ENCODE measurements at places on chromosomes 13 and 19.

- DNase-seq: no peak
These were observed 195.8 kb upstream of the KLF12 start for GRCh38 chr13:74329962-74330361.

GRCh38 chr19:52659013-52659412 lies 20.9 kb upstream of the ZNF83 start:
- no peak for DNase-seq

DNA sequence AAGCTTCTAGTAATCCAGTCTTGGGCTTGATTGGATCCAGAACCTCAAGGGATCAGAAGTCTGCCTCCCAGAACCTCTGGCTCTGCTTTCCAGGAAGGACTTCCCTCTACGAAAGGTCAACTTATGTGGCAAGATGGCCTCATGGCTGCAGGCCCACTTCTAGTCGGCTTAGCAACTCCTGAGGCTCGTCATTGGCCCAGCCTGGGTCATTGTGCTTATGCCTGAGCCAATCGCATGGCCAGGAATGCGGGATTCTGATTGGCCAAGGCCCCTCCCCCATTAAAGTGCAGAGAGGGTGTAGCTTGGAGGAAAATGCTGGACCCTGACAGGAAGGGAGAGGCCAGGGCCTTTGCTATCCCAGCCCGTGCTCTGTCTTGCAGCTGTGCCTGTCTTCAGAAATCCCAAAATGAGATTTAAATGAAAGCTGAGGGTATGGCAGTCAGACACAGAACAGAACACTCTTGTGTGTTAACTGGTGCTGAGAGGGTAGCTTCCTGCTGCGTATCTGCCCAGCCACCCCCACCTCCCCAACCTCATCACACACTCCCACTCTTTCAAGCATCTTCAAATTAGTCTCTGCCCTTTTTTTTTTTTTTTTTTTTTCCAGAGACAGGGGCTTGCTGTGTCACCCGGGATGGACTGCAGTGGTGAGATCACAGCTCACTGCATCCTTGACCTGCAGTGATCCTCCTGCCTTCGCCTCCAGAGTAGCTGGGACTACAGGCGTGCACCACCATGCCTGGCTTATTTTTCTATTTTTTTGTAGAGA lies 5.5 kb upstream of the CCNE1 start:
- no peak for DNase-seq

DNA sequence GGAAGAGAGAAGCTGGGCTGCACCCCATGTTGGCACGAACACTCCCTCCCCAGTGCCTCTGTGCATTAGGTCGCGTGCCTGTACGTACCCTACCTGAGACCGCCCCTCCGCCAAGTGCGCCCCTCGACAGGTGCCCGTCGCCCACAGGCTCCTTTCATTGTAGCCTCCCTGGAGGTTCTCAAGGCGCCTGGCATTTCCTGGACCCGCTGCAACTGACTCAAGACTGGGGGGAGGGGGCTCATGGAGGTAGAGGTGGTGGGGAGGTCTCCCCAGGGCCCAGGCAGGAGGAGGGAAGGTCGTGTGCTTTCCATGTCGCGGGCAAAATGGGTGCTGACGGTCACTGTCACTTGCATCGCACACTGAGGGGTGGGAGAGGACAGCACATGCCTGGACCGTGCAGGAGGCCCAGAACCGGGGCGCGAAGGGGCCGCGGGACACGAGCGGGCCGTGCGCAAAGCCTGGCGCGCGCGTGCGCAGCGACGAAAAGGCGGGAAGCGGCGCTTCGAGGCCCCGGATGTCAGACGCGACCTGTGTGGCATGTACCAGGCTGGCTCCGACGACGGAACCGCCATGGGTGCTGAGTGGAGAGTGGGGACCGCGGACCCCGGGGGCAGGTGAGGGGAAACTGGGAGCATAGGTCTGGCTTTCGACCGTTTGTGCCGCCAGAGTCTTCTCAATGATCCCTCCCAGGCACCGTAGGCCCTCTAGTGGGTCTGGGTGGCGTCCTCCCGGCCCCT lies 16.5 kb downstream of the NFIX start:
- no peak for DNase-seq
